Activated naive CD4-positive, alpha-beta T cell (primary cell): ENCODE measurements at places on chromosomes 2 and 18.

- DNase-seq = no peak
Measured at GRCh38 chr18:55351980-55352714, 235.8 kb downstream of the TCF4 start.

DNA sequence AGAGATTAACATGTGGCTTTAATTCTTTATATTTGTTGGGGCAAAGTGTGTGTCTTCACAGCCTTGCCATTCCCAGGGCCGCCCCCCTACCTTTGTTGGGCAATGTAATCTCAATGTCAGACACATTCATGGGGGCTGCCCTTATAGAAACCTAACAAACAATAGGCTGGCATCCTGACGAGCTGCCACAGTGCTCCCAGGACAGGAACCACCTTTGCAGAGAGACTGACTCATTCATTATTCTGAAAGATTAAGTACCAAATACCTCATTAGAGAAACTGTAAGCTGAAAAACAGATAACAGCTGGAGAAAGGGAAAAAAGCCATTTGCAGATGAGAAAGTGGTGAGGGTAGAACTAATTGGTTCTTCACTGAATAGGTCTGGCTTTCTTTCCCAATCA lies 1587.5 kb upstream of the PIK3C3 start:
- no peak for DNase-seq

DNA sequence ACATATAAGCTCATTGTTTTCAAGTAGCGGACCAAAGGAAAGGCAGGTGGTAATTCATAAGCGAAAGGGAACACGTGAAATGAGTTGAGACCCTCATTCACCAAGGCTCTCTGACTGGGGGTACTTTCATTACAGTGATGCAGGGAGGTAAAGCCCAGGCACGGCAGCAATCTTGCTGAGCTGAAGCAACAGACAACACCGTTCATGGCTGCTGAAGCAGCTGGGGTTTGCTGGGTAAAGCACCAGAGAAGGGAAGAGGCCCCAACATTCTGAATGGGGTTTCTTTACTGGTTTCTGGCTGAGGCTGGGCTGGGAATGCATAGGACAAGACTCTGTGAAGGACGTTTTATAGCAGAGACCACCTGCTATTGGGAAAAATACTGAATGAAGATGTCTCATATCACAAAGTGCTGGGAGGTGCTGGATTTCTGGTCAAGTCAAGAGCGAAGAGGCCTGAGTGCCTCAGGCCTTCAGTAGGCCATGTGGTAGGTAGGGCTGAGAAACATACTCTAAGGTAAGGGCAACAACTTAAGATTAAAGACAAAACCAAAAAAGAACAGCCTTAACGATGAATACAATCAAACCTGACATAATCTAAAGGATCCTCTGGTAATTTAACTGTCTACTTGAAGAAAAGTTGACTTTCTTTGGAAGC lies 324.7 kb upstream of the PIK3C3 start:
- DNase-seq = no peak

DNA sequence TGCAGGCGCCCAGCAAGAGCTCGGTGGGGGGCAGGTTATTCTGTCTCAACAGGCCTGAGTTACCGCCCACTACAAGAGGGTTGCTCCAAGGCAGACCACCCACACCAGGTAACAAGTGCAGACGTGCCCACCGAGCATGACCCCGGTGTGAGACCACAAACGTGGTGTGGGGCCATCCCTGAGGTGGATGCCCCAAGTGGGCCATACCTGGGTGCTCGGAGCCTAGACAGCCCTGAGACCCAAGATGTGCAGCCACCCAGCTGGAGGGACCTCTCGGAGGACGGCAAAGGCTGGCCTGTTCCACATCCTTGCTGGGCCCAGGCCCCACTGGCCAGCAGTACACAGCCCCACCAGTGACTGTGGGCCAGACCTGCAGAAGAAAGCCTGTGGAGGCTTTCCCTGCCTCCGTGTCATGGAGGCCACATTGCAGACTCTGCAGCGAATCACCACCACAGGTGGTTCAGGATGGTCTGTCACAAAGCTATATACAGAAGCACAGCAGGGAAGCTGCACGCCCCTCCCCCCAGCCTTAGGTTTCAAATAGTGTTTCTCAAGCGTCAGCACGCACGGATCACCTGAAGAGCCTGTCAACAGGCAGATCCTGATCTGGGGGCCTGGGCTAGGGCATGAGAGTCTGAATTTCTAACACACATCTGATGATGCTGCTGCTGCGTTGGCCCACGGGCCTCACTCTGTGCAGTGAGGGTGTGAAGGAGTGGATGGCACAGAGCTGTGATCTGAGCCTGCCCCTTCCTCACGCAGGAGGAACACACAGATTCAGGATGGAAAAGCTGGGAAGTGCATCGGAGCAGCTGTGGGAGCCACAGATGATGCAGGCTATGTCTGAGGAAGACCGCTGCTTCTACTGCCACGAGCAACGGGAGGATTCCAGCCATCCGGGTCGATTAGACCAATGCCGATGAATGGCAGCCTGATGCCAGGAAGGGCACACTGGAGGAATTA lies 96.8 kb downstream of the UXS1 start:
- DNase-seq = no peak

DNA sequence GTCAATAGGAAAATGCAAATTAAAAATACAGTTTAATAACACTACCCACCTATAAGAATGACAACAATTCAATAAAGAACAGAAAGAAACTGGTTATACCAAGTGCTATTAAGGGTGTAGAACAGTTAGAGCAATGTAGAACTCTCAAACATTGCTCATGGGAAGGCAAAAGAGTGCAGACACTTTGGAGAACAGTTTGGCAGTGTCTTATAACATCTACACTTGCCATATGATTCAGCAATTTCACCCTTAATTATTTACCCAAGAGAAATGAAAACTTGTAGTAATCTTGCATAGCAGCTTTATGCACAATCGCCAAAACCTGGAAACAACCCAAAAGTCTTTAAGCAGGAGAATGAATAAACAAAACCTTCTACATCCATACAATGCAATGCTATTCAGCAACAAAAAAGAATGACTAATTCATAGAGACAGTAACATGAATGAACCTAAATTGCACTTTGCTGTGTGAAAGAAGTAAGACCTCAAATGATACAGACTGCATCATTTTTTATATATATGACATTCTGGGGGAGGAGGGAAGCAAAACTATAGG lies 455.2 kb downstream of the THSD7B start:
- DNase-seq = no peak

DNA sequence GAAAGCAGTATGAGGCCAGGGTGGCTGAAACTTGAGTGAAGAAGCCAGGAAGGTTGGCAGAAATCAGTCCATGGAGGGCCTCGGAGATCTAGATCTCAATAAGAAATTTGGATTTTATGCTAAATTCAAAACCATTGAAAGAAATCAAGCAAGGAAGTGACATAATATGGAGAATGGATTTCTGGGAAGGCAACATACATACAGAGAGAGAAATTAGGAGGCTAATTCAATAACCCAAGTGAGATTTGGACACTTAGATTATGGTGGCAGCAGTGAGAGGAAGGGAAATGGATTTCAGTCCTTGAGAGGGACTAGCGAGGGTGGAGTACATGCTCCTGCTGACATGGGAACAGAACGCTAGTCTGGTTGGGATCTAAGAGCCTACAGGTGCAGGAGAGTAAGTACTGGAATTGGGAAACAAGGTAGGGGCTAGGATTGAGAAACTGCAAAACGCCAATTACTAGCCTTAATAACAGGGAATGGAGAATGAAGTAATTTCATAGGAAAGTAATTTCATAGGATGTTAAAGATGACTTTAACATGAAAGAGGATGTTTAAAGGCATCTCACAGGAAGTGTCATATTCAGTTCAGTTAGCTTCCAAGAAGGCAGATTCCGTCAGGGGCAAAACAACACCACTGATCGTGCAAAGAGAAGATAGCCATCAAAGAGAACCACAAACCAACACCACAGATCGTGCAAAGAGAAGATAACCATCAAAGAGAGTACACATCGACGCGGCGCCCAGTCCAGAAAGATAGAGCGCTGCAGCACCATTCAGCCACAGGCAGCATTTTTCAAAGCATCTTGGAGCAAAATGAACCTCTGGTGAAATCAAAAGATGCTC lies 27.2 kb downstream of the CDKL4 start:
- peak; percentile 26 for DNase-seq

DNA sequence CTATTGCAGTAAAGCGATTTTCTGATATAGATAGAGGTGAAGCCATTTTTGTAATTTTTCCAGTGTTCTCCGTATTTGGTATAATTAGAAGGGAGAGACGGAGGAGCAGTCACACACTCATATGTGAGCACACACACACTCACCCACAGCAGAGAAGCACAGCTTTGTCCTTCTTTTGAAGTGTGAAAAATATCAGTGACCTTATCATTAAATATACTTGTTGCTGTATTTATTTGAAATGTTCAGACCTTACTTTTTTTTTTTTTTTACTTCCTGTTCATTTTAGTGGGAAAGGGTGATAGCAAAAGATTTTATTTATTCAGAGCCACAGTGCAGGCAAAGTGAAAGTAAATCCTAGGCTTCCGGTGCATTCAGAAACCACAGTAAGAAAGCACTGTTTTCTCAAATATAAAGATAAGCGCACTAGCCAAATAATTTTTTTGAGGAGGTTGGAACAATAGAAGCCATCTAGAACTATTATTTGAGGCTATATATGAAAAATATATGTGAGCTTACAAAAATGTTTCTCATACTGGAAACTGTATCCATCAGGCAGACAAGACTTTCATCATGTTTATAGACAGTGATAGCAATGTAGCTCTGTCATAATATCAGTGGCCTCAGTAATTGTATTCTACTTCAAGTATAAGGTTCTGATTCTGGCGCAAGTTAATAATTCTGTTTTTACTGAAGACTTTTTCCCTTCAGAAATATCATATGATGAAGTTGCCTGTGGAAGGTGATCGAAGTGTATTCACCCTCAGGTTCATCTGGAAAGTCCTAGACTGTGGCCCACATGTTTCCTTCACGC lies 37.2 kb downstream of the TSHZ1 start:
- no peak for DNase-seq

- DNase-seq = no peak
Measured at GRCh38 chr2:233764761-233765160, 4.7 kb downstream of the UGT1A1 start.

DNA sequence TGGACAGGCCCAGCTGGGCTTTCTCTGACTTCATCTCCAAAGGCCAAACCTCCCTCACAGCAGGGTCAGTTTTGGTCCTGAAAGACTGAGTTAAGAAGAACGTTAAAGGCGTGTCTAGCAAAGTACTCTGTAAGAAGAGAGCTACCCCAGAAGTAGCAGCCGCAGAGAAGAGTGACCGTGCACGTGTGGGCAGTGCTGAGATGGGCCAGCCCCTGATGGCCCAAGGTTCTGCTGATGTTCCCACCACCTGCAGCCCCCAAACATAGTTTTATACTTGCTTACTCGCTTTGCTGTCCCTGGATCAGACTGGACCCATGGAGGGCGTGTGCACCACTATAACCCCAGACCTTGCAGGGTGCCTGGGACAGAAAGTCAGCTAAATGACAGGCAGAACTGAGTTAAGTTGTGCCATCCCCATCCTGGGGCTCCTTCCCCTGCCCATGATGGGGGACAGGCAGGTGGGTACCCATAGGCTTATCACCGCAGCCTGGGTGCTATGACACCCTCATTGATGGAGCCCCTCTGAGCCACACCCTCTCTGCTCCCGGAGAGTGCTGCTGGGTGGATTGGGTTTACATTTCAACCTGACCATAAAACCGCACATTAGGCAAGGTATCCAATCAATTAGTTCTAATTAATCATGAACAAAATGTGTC lies 367.3 kb upstream of the HS6ST1 start:
- DNase-seq = no peak

DNA sequence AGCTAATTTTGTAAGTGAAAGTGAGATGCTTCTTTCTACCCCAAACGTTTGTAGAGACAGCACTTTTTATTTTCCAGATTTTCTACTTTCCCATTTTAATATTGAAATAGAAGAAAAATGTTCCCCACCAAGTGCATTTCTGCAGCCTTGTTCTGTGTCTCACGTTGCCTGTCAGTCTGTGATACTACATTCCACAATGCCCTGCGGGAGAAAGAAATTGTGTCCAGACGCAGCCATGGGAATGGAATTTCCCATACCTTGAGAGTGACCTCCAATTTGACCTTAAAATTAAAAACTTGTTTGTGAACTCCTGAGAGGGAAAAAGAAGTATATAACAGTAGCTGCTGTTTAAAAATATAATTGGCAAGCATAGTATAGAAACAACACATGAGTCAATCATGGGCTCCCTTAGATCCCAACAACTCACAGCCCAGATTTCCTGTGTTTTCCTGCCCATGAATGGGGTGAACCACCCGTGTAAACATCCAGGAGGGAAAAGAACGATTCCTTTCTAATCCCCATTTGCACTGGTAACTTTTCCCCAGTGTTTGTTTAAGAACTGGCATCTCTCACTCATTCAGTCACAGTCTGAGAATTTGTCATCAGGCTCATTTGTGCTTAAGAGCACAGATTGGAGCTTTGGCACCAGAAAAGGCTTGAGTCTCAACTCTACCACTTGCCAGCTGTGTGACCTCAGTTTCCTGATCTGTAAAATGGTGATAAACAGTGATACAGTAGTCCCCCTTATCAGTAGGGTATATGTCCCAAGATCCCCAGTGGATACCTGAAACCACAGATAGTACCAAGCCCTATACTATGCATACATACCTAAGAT lies 166.1 kb upstream of the ZNF521 start:
- DNase-seq = no peak

GRCh38 chr2:46378616-46379015 lies 81.4 kb downstream of the EPAS1 start:
- no peak for DNase-seq

- no peak for DNase-seq
Measured at GRCh38 chr2:88167740-88168139, 2.4 kb upstream of the THNSL2 start.

- DNase-seq = no peak
Measured at GRCh38 chr2:78260861-78261260, 738.7 kb upstream of the LRRTM4 start.

- no peak for DNase-seq
Measured at GRCh38 chr2:98709535-98709934, 21.4 kb downstream of the MGAT4A start.

- no peak for DNase-seq
Measured at GRCh38 chr18:6963452-6964097, 154.0 kb downstream of the LAMA1 start.

- no peak for DNase-seq
Measured at GRCh38 chr2:160916300-160916699, 243.9 kb upstream of the TANK start.

GRCh38 chr2:192969055-192969454 lies 774.3 kb upstream of the TMEFF2 start:
- no peak for DNase-seq

- no peak for DNase-seq
Measured at GRCh38 chr2:238510911-238511613, 84.3 kb downstream of the ASB1 start.

GRCh38 chr2:226040344-226040900 lies 640.9 kb downstream of the NYAP2 start:
- no peak for DNase-seq

- no peak for DNase-seq
Measured at GRCh38 chr2:109466674-109467575, 146.8 kb downstream of the SEPTIN10 start.

DNA sequence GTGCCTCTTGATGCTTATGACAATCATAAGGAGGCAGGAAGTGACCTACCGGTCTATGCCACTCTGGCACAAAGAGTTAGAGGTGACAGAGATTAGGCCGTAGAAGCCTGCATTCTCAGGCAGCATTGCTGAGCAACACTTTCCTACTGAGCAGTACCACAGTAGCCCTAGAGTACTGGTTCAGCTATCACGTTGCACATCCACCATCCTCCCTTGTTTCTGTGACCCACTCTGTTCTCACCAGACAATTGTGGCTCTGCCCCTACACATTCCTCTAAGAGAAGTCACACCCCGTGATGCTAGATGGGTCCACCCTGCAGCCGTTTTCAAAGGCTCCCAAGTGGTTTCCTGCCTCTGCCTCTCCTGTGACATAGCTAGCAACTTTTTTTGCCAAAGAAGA lies 22.6 kb upstream of the SUCLG1 start:
- no peak for DNase-seq

- no peak for DNase-seq
Measured at GRCh38 chr2:200307724-200308545, 1.4 kb downstream of the SPATS2L start.
